Hematopoietic multipotent progenitor cell treated with erythropoietin and hydrocortisone succinate and interleukin-3 and kit ligand, for 4 days (in vitro differentiated cells): ENCODE measurements at places on chromosomes 7 and 10.

- DNase-seq: no peak
These were observed 99.6 kb downstream of the LRRC18 start for GRCh38 chr10:48839809-48840679.

- DNase-seq: no peak
These were observed 493.9 kb downstream of the GLRX3 start for GRCh38 chr10:130630135-130630534.

GRCh38 chr10:123896246-123896927, 4.8 kb upstream of the CPXM2 start:
- DNase-seq: no peak

DNA sequence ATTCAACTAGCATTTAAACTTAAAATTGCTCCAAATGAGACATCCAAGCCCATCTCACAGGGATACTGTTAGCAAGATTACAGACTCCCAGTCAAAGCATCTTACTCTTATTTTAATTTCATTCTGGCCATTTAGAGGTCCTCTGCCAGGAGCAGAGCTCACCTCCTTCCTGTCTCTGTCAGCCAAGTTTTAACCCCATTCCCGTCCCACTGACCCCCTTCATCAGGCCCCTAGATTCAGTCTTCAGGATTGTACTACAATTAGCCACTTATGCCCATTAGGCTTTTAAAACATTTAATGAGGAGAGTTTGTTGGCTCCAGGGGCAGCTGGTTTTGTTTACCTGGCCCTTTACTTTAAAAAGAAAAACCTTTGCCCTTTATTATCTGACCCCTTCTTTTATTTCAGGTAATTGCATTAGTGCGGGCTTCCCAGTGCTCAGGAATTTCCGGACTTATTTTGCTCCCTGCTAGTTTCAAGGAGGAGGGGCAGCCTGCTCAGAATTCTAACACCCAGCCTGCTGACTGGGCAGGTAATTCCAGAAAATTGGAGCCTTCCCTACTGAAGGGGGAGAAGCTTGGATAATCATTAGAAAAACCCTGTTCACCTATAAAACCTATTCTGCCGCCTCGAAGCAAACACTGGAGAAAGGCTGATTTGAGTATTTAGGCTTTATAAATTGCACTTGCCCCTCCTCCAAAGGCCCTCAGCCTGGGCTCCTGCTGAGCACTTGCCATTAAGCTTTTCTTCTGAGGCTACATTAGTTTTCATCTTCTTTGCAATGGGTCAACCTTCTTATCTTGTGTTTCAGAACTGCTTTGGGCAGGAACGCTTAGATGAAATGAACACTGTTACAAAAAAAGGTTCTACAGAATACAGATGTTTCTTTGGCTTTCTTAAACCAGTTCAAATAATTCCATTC, 200.5 kb upstream of the HPS1 start:
- no peak for DNase-seq

GRCh38 chr10:36469585-36469984, 655.8 kb upstream of the ANKRD30A start:
- no peak for DNase-seq
